ENCODE measurements at places on chromosomes 4 and X. TPM values are rescaled to one million over a fixed set of nuclear protein-coding genes. Genes with fewer than 3 reads are reported as not detected.

Gene ASB5
- 0.24 TPM for total RNA-seq

Gene FAM193A
- 5.1 TPM for total RNA-seq

Gene HMX1
- not detected for total RNA-seq

Gene TSPAN6
- total RNA-seq = 25.5 TPM

Gene BEX2
- 32.5 TPM for total RNA-seq

Gene ZCCHC12
- total RNA-seq = not detected

Gene ARHGAP10
- 14.9 TPM for total RNA-seq

Gene SHISA3
- total RNA-seq = not detected

Gene RBM41
- 24.1 TPM for total RNA-seq

Gene TBC1D8B
- 4.3 TPM for total RNA-seq

Gene CRMP1
- total RNA-seq = 0.24 TPM

Gene CASK
- 84.6 TPM for total RNA-seq

Gene FGF5
- total RNA-seq = 8.0 TPM

Gene DKK2
- under 0.01 TPM for total RNA-seq

Gene AVPR2
- not detected for total RNA-seq

Gene FHDC1
- total RNA-seq = 2.3 TPM

Gene MAGEA12
- total RNA-seq = not detected

Gene RTL3
- not detected for total RNA-seq

Gene ZAR1
- not detected for total RNA-seq

Gene NKX6-1
- not detected for total RNA-seq

Gene NWD2
- under 0.01 TPM for total RNA-seq

Gene TEX11
- not detected for total RNA-seq

Gene SLC16A2
- total RNA-seq = 2.1 TPM

Gene CXCL11
- total RNA-seq = 2.2 TPM

Gene NCBP2L
- total RNA-seq = not detected

Gene NLGN4X
- total RNA-seq = not detected

Gene NEUROG2
- not detected for total RNA-seq

Gene VEGFC
- total RNA-seq = 12.0 TPM

Gene NAP1L2
- total RNA-seq = 0.43 TPM

Gene AREG
- 225 TPM for total RNA-seq

Gene TRIM75
- not detected for total RNA-seq

Gene HSFX3
- total RNA-seq = not detected

Gene BEX1
- not detected for total RNA-seq

Gene MSX1
- total RNA-seq = not detected

Gene LRP2BP
- 0.85 TPM for total RNA-seq

Gene GABRE
- 16.8 TPM for total RNA-seq

All from tracheal epithelial cell (primary cell).